Breast epithelium (tissue), 4 donors: ENCODE measurements at places on chromosomes 1 and 21.

- DNase-seq = no peak
Measured at GRCh38 chr21:41875086-41875485, 4.1 kb downstream of the PRDM15 start.

- no peak for DNase-seq
Measured at GRCh38 chr1:51463561-51463960, 55.5 kb downstream of the EPS15 start.

DNA sequence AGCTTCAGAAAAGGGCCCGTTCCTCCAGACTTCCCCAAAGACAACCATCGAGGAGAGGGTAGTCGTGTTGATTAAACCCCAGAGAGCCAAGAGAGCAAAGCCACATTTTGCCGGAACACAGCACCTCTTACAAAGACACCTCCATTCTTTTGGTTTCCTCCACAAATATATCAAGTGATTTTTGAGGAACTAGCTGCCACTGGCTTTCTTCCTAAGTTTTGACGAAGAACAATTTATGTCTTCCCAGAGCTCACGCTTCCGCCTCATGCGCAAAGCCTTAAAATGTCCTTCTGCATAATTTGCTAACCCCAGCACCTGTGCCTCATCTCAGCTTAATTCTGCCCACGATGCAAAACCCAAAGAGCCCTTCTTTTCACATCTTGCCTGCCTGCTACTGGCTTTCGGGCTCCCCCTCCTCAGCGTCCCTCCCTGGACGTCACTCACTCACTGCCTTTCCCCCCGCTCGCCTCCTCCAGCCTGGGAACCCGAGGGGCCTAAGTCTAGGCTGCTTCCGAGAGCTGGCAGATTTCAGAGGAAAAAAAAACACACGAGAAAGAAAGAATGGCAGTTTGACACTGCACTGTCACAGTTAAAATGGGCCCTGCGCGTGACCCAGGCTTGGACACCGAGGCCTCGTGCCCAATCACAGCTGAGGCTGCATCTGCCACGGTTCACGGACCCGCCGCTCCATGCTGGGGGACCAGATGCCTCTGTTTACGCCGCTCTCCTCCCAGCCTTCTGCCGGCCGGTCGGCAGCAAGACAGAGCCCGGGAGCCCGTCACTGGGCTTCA, 77.6 kb upstream of the IFNAR2 start:
- no peak for DNase-seq

DNA sequence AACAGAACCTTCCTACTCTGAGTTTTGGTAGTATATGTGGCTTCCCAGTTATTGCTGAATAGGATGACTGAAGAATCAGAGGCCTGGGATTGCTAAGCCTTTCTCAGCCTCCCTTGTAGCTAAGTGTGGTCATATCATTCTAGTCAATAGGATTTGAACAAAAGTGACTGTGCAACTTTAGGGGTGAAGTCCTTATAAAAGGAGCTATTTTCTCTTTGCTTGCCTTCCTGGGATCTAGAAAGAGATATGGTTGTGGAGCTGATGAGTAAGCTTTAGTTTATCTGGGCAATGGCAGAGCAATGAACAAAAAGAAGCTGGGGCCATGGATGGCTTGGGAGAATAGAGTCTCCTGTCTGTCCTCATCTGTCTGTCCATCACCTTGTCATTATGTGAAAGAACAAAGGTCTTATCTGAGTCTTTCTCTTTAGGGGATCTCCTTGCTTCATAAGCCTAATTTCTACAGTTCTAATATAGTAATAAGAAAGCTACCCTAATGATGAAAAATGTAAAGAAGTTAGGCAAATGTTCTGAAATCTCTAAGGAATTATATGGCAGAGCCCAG, 91.5 kb downstream of the TENT5C start:
- DNase-seq = no peak

DNA sequence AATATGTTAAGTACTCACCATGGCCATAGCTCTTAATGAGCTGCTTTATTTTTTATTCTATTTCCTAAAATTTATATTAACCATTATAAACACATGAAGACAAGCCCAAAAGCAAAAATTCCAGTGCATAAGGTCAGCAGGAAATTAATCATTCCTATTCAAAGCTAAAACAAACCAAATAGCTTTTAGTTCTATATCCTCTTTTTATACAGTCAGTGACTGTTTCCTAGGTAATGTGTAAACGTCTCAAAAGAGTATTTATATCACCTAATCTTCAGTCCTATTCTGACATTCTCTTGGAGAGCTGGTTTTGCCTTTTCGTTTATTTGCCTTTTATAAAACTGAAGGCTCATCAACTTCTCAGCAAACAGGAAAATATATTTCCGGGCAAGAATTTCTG, 4.2 kb downstream of the GOLPH3L start:
- DNase-seq = no peak

- no peak for DNase-seq
Measured at GRCh38 chr1:7719468-7720094, 51.5 kb upstream of the VAMP3 start.

GRCh38 chr21:45362077-45362747, 42.8 kb upstream of the COL18A1 start:
- no peak for DNase-seq

GRCh38 chr21:22209304-22209700, 1211.1 kb downstream of the NCAM2 start:
- DNase-seq = no peak

GRCh38 chr21:17779496-17779895, 39.7 kb downstream of the C21orf91 start:
- DNase-seq = no peak

DNA sequence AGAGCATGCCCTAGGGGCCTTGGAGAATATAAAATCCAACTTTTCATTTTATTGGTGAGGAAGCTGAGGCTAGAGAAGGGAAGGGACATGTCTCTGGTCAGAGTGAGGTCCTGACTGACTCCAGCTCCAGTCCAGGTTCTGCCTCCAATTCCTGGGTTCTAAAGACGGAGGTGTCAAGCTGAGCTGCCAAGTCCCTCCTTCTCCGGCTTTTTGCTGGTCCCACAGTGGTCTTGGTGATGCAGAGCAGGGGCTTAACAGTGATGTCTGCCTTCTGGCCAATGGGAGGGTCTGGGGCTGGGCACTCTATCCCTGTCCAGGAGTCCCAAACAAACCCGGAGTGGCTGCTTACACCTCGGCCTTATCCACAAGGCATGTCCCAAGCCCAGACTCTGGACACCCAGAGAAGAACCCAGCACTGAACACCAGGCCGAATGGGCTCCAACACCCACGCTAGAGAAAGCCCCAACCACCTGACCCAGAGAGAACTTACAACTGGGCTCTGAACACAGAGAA, 104.8 kb downstream of the EBNA1BP2 start:
- no peak for DNase-seq

DNA sequence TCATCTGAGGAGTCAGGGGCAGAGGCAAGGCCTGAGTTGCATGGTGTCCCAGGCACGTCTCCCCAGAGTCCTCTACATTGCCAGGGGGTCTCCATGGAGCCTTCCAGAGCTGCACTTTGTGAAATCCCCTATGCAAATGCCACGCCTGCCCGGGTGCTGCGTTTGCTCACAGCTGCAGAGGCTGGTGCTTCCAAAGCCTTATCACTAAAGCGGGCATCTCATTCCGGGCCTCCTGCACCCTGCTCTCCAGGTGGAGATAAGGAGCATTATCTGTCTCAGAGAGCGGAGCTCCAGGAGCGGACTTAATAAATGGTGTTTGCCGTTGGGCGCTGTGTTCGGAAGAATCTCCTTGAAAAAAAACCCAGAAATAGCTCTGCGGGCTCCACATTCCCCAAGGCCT, 25.9 kb upstream of the ACTL8 start:
- DNase-seq = no peak

DNA sequence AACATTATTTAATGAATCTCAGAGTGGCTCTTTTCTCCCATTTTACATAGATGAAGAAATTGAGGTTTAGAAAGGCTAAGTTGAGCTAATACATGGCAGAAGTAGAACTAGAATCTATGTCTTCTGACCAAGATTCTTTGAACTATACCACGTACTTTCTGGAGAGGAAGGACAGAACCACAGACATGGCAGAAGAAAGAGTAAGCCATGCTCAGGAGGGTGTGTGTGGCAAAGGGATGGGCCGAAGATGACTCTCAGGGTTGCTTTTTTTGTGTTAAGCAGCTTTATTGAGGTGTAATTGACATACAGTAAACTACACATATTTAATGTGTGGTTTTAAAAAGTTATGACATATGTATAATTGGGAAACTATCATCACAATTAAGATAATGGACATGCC, 69.5 kb downstream of the PEX14 start:
- no peak for DNase-seq

DNA sequence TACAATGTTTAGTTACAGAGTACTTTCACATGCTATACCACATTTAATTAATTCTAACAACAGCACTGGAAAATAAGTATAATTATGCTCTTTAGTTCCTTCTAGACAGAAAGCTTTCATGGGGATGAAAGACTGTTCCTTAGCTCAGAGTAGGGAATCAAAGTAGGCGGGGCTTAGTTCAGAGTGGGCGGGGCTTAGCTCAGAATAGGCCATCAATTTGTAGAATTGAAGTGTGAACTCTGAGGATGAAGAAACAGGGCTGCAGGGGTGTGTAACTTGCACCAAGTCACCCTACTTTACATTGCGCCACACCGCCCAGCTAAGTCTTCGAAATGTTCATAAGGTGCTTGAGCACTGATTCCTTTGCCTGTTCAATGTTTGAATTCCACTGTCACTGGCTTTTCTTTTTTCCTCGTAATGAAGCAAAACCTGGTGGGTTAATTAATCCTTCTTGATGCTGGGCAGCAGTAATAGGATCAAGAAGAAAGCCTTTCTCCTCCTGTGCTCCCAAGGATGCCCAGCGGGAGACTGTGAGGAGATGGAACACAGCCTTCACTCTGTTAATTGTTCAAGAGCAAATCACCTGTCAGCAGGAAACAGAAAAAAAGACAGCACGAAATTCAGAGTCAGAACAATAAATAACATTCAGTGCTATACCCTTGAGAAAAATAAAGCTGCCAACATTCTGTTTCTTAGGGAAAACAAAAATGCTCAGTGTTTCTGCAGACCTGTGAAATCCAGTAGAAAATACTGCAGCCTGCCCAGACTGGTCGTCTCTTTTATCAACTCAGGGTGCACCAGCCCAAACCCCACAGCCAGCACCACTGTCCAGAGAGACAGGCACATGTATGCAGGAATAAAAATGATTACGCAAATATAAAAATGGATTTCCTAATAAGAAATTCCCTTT, 66.5 kb upstream of the CAMK1G start:
- no peak for DNase-seq

GRCh38 chr1:99672530-99673213, 26.8 kb downstream of the PALMD start:
- DNase-seq = no peak

- DNase-seq = no peak
Measured at GRCh38 chr1:180862305-180862704, 50.4 kb upstream of the KIAA1614 start.

GRCh38 chr1:72051538-72051937, 230.8 kb downstream of the NEGR1 start:
- DNase-seq = no peak

GRCh38 chr1:39391691-39392679, 99.5 kb upstream of the BMP8A start:
- no peak for DNase-seq

DNA sequence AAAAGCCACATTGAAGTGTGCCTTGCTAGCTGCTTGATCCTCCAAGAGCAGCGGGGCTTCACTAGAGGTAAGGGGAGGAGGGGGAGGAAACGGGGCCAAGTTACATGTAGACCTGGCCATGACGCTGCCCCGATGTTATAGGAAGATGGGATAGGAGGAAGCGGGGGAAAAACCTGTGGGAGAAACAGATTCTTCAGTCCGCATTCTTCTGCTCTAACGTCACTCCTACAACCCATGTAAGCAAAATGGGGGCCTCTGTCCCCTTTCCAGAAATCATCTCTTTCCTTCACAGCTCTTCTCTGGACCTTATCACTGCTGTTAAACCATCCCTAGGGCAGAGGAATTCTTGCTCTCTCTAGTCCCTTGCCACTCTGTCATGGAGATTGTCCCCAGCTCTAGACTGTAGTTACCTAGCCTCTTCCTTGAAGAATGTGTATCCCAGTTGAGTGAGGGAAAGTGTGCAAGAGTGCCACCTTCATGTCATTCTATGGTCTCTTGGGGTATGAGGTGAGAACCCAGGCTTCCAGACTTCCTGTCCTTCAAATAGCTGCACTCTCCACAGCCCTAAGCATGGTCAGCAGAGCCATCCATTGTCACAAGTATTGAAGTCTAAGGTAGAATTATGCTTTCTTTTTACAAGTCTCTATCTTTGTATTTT, 11.4 kb downstream of the PLEKHO1 start:
- DNase-seq = no peak

- no peak for DNase-seq
Measured at GRCh38 chr21:33657124-33657820, 15.0 kb downstream of the ITSN1 start.
